Omental fat pad (tissue), 4 donors: ENCODE measurements at places on chromosomes 7 and 10.
A peak's percentile ranks its signal among the peaks of the same experiment; 100 is the strongest.

GRCh38 chr10:123556736-123557135 lies 109.4 kb upstream of the GPR26 start:
- no peak for DNase-seq

DNA sequence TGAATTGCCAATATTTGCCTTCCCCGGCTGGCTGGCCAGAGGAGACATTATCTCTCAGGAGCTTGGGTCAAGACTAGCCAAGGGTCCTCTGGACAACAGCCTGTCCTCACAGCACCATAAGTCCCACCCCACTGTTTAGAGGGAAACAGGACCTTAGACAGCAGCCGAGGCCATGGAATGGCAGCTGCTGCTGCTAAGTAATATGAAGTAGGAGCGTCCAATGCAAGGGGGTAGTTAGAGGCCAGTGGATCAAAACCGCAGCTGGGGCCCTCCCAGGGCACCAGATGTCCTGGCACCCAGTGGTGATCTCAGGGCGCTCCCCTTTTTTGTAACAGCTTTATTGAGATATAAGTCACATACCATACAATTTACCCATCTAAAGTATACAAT lies 12.9 kb upstream of the KCP start:
- DNase-seq = no peak

- no peak for DNase-seq
Observed at GRCh38 chr7:326809-327232, 36.9 kb downstream of the FOXL3 start.

DNA sequence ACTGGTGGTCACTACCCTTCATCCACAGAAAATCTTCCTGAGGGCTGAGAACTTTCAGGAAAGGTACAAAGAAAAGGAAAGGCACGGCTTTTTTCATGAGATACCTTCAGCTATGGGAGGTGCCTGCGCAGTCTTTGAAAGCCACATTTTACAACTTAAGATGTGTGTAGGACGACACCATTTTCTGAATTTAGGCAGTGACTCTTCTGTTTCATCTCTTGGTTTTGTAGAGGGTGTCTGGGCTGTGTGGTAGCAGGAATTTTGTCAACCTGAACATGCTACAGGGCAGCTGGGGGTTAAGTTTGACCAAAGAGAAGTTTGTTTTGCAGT lies 138.1 kb downstream of the NRP1 start:
- no peak for DNase-seq

DNA sequence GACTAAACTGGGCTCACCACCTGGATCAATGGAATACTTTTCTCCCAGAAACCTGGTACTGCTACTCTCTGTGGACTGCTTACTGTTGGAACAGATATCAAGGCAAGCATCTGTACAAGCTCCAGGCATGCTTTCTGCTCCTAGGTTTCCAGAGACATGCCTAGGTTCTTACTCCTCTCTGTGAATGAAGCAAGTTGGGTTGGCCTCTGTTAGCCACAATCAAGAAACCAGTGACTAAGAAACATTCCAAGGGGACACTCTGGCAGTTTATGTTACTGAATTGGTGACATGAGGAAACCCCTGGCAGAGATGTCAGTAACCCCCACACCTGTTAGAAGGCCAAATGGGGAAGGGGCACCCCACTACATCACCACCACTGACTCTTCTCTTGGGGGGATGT lies 121.9 kb downstream of the GFRA1 start:
- no peak for DNase-seq

DNA sequence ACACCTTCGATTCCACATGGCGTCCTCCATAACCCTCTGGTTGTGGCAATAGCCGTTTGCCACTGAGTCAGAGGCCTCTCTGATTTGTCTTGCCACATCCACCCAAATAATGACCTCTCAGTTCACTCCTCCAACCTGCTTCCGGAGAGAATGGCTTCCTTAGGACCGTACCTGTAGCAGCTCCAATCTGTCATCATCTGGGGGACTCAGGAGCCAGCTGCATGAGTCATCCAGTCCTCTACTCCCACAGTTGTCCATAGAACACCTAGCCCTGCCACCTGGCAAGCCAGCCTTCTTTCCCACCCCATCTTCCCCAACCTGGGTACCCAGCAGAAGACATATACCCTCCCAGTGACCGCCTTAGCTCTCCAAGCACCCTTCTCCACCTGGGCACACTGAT lies 64.4 kb upstream of the MXI1 start:
- DNase-seq = no peak

DNA sequence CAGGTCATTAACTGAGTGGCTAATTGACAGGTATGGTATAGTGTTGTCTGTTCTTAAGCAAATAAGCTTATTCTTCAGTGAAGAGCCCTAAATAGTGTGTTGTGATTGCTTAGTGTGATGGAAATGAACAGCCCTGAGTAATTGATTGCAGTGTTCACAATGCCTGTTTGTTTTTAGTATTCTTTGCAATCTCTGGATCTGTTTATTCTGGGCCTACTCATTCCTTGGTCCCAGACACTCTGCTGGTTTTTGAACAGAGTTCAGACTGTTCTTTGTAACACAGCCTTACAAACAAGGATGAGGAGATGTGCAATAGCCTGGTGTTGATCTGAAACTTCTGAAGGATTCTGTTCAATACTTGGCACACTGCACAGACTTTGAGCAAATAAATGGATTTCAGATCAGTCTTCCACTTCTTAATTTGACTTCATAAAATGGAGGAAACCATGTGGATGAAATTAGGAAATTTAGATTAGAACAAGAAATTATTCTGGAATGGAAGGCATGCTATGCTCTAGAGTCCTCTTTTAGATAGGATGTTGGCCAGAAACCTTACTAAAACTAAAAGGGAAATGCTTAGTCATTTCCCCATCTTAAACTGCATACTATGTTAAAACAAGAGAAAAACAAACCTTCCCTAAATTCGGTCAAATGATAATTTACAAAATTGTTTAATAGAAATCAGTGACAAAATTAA lies 444.2 kb upstream of the SEMA3D start:
- no peak for DNase-seq

- no peak for DNase-seq
Observed at GRCh38 chr7:151517601-151518104, 2.0 kb downstream of the RHEB start.

- peak; percentile 20 for DNase-seq
Observed at GRCh38 chr10:42979721-42980467, 97.0 kb upstream of the RET start.

DNA sequence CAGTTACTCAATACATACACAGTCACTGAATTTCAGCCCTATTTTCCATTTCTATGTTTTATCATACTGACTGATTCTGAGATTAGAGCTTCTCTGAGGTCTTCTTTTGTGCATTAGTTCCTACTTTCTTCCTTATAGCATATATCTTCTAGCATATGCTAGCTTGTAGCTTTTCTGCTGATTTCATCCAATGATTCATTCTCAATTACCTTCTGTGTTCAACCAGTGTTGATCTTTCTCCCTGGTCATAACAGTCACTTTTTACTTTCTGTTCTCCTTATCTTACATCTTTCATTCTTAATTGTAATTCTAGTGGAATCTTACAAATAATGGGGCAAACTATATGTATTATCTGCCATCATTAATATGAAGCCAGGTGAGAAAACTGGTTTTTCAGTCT lies 159.5 kb upstream of the HGF start:
- no peak for DNase-seq

GRCh38 chr7:14739168-14739840 lies 163.2 kb downstream of the DGKB start:
- no peak for DNase-seq

DNA sequence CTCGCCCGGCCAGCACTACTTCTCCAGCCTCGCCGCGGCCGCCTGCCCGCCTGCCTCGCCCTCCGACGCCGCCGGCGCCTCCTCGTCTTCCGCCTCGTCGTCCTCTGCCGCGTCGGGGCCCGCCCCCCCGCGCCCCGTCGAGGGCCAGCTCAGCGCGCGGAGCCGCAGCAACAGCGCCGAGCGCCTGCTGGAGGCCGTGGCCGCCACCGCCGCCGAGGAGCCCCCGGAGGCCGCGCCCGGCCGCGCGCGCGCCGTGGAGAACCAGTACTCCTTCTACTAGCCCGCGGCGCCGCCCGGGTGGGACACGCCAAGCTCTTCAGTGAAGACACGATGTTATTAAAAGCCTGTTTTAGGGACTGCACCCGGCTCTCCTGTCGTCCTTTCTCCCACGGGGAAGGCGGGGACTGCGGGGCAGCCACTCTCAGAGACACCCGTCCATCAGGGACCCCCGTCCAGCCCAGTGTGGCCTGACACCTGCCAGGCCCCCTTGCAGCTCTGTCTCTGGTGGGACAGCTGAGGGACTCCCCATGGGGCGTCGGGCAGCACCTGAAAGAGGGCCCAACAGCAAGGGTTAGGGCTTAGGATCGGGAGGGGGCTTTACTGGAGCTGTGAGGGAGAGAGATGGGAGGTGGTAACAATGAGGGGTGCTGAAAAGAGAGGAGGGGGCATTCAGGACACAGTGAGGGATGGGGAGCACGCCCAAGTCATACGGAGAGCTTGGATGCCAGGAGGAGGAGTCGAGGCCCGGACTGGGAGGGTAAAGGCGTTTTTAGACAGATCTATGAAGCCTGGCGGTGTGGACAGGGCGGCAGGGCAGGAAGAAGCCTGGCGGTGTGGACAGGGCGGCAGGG lies 34.7 kb downstream of the SPDYE6 start:
- DNase-seq = no peak

- DNase-seq = no peak
Observed at GRCh38 chr7:32385316-32385956, 104.7 kb downstream of the LSM5 start.

- DNase-seq = no peak
Observed at GRCh38 chr10:43824934-43825333, 176.3 kb upstream of the ZNF32 start.

DNA sequence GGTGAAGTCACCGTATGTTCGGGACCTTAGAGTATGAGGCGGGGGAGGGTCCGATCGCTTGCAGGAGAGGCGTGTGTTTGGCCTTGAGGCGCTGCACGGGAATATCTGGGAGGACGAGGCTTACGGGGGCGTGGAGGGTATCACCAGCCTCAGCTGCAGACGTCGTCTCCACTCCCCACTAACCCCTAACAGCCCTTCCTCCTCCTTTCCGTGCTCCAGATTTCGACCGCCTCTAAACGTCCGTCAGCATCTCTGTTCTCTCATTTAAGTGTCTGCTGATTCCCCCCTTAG lies 23.5 kb upstream of the ZNF12 start:
- DNase-seq = no peak

DNA sequence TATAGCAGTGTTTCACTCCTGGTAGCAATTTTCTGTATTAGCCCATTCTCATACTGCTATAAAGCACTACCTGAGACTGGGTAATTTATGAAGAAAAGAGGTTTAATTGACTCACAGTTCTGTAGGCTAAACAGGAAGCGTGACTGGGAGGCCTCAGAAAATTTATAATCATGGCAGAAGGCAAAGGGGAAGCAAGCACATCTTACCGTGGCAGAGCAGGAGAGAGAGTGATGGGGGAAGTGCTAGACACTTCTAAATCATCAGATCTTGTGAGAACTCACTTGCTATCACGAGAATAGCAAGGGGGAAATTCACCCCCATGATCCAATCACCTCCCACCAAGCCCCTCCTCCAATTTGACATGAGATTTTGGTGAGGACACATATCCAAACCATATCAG lies 131.6 kb upstream of the EFCAB10 start:
- no peak for DNase-seq

DNA sequence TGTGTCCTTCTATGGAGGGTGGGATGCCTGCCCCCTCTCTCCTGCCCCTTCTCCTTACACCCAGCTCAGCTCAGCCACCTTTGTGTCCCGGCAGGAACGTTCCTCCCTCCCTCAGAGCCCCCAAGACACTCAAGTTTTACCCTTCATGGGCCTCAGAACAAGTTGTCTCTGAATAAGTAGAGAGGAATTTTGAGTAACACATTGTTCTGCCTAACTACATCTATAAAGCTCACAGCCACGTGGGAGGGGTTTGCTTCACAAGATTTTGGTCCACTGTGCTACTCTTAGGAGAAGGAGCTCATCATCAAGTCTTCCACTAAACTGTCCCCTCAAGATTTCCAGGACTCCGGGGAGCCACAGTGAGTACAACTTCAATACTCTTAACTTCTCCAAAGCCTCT lies 51.6 kb upstream of the ZNF32 start:
- DNase-seq = no peak

- no peak for DNase-seq
Observed at GRCh38 chr7:93812061-93812460, 78.5 kb downstream of the TFPI2 start.

GRCh38 chr10:107554333-107554732 lies 389.8 kb upstream of the SORCS1 start:
- DNase-seq = no peak

DNA sequence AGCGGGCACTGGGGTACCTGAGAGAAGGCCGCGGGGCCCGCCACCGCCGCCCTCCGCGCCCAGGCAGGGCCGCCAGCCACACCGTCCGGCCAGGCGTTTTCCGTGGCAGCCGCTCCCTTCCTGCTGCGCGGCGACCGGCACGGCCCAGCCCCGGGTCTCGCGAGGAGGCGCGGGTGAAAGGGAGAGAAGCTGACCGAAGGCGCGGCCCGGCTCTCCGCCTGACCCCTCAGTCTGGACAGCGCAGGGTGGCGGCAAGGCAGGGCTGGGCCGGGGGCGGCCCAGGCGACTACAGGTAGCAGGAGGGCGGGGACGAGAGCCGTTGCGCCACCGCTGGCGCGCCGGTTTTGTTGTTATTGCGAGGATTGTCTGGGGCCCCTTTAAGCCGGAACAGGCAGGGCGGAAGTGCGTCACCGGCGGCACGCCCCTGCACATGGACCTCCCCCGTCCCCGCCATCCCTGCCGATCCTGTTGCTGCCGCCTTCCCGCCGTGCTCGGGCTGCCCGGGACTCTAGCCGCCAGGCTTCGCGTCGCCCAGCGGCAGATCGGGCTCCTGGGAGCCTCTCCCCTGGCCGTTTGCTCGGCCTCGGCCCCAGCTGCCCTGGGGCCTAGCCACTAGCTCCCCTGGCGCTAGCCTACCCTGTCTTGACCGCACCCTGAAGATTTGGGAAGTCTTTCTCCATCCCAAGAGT lies at the start of gene HERPUD2:
Gene HERPUD2, minus strand, starts transcription at position 352 of the 689 bp plus-strand sequence. CDS start 805 bp downstream, outside the sequence.
- DNase-seq = peak; percentile 76

GRCh38 chr10:129888784-129889616 lies 75.1 kb downstream of the EBF3 start:
- no peak for DNase-seq

DNA sequence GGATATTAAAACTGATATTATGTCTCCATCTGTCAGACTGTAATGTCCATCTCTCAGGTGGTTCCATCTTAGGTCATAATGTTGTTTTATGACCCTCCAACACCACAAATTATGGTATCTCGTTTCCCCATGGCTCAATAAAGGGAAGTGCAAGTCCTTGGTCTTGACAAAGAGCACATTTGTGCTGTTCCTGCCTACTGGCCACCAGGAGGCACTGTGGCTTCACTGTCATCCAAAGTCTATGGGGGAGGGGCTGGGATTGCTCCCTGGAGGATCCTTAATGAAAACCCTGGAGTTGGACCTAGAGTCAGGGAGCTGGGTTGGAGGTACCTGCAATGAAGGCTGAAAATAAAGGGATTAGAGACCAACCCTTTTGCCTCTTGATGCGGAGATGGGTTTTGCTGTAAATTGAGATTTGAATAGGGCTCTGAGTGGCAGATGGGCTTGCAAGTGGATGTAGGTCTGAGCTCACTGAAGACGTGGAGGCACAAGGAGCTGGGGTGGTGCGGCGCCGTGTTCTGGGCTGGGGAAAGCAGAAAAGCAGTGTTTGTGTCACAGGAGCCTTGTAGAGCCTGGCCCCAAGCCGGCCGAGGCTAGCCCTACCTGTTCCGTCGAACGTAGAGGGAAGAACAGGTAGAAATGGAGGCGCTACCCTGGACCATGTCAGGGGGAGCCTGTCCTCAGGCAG lies 180.5 kb upstream of the PRSS58 start:
- DNase-seq = no peak
